Stimulated activated naive CD4-positive, alpha-beta T cell treated with Interleukin-2 at 50 U/mL for 16 hours (primary cell): ENCODE measurements at places on chromosomes 1 and 21.
A peak's percentile ranks its signal among the peaks of the same experiment; 100 is the strongest.

DNA sequence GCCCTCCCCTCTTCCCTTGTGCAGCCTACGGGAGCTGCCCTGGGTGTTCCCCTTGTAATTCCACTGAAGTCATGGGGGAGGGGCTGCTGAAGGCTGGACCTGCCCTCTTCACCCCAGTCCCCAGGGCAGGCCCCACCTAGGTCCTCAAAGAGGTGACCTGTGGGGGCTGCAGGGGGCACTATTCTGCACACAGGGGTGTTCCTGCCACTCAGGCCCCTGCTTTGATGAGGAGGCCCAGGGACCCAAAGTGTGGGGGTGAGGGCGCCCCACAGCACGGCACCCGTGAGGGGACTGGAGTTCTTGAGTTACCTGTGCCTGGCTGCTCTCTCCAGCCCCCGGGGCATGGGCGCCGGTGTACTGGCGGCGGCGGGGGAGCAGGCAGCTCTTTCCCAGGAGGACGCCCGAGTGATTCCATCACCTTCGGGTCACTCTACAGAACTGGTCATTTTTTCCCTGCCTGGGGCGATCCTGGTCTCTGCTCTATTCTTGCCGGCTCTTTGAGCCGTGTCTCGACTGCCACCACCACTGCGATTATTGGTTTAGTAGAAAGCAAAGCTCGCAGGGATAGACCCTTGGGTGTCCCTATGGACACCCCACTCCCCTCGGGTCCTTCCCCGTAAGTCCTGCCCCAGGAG is 6.9 kb upstream of the PRDM16 start:
- no peak for DNase-seq

DNA sequence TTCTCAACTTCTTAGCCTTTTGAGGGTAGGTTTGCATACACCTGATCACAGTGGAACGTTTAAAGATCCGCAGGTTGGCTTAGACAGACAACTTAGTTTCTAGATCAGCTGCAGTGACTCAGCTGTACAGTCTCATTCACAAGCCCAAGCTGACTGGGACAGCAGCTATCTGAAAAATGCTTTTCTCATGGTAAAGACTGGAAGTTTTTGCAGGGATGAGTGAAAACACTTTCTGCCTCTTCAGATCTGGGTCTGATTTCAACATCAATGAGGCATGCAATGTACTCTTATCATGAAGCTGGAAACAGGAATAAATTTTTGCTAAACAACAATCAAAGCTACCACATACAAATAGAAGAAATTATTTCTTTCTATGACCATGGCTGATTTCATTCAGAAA is 61.1 kb upstream of the PTBP2 start:
- no peak for DNase-seq

- no peak for DNase-seq
These were observed 23.0 kb upstream of the PIGC start for GRCh38 chr1:172466795-172467407.

DNA sequence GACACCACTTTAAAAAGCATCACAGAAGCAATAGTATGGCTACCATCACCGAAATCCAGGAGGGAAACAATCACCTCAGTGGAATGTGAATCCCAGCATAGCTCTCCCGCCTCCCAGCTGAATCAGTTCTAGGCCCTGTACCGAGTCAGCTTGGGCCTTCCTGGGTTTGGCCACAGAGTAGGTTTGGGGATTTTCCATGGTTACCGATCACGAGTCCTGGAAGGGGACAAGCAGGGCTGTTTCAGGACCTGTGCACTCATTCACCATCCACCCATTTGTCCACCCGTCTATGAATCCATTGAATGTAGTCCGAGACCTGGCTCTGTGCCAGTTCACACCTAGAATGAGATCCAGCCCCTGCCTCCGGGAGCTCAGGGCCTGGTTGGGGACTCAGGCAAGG is 94.2 kb downstream of the ARHGEF10L start:
- DNase-seq = no peak

- DNase-seq = no peak
These were observed 267.0 kb downstream of the KCTD3 start for GRCh38 chr1:215833941-215834729.

- DNase-seq = no peak
These were observed 29.4 kb upstream of the RNPC3 start for GRCh38 chr1:103496014-103496635.

DNA sequence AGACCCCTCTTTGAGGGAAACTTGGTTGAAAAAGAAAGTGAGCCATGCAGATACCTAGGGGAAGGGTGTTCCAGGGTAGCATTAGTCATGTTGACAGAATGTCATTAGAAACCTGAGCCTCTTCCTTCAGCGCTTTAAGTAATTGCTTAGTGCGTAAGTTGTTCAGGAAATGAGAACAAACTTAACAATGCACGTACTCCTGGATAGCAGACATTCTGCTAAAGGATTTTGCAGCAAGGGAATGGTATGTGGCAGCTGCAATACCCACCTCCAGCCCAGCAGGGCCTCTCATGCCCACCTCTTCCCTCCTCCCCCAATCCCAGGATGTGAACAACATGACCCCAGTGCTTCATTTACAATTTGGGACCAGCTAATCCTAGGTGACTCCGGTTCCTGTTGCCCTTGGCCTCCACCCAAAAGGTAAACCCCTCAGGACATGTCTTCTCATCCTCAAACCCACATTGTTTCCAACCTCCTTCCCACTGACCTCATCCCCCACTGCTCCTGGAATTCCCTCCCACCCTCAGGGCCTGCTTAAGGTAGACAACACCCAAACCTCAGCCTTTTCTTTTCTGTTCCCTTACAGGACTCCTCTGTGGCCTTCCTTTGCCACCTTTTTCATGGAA is 98.0 kb upstream of the BCAR3 start:
- no peak for DNase-seq

GRCh38 chr21:14435423-14435822 is 52.5 kb upstream of the HSPA13 start:
- no peak for DNase-seq

GRCh38 chr1:21289700-21290545 is at the start of gene ECE1:
Gene ECE1 (minus strand): TSS chr1:21290463. CDS start chr1:21290414, 49 bp downstream.
- DNase-seq = peak; percentile 34

- no peak for DNase-seq
These were observed 130.1 kb downstream of the SIM2 start for GRCh38 chr21:36828891-36829515.

DNA sequence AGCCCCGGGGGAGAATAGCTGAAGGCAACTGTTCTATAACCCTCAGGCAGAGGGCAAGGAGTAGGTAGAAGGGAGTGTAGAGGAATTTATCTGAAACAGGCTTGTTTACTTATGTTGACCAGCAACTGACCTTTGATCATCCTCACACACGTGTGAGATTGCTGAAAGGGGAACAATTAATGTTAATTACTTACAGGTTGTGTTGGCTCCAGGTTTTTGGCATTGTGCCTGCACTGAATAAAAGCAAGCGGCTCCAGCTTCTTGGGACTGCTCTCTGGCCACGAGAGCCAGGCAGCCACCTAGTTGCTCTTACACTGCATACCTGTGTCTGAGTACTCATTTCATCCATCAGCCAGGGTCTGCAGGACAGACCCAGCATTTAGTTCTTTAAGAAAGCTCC is 41.3 kb upstream of the ARHGEF10L start:
- DNase-seq = no peak

DNA sequence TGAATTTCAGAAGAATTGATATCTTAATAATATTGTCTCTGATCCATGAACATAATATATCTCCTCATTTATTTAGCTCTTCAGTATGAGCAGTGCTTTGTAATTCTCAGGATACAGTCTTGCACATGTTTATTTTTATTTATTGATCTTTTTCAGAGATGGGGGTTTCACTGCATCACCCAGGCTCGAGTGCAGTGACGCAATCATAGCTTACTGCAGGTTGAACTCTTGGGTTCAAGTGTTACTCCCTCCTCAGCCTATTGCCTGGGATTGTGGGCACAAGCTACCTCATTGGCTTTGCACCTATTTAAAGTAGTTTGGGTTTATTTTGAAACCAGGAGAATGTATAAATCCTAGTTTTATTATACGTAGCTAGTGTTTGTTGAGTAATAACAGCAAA is 4.7 kb downstream of the RPS6KC1 start:
- DNase-seq = no peak

DNA sequence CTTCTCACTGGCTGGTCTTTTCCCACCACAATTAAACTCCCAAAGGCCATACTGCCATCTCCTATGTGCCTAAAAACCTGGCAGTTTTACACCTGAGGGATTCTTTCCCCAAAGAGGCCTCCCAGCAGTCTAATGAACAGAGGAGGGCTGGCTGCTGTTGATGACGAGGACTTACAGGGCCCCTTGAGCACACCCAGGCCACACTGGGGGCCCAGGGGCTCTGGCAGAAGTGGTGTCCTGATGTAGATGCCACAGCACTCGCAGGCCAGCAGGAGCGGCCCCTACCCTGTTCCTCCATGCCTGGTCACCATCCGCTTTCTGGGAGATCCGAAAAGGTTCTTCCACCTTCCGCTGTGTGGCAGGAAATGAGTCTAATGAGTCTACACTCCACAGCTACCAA is 24.2 kb downstream of the POFUT2 start:
- no peak for DNase-seq

DNA sequence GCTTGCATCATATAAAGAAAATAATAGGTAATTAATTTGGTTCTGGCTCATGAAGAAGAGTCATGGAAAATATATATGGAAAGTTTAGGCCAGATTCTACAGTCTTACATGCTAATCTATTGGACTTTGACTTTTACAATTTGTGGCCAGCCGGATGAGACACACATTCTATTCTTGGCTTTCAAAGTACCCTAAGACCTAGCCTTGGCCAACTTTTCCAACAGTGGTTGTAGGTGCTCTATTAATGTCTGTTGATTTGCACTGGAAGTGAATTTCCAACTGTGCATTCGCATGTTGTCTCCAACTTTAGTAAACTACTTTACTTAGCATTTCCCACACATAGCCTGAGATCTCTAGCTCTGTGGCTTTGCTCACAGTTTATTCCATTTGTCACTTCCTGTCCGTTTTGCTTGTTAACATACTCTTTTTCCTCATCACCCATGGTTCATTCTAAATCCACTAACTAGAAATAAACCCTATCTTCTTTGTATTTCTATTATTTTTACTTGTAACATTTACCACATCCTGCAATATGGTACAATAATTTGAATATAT is 644.0 kb downstream of the PTPRC start:
- no peak for DNase-seq

DNA sequence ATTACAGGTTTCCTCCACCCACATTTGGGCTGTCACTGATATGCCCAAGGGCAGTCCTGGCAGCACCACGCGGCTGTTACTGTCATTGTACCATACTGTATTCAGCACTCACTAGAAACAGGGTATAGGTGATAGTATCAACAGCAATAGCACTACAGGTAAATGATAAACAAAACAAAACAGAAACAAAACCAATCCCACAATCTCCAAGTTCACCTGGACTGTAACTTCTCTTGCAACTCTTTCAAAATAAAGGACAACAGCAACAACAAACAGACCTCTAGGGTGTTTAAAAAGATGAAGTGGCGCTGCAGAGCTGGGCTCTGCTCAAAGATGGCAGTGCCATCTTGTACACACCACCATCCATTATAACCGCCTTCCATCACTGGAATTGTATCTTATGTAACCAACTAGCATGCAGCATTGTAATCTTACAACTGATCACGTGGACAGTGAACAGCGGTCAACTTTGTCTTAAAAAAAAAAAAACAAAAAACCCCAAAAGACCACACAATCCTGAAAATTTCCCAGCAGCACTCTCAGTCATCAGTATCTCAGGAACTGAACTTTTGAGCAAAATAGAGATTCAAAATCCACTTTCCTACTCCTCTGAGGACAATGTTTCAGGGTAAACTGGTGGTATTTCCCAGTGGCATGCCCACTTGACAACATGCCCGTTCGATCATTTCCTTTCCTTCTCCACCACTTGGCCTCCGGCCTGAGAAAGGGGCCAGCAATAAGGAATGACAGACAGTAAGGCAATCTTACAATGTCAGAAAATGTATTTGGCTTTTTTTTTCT is 3.8 kb downstream of the IRF2BP2 start:
- peak; percentile 33 for DNase-seq

DNA sequence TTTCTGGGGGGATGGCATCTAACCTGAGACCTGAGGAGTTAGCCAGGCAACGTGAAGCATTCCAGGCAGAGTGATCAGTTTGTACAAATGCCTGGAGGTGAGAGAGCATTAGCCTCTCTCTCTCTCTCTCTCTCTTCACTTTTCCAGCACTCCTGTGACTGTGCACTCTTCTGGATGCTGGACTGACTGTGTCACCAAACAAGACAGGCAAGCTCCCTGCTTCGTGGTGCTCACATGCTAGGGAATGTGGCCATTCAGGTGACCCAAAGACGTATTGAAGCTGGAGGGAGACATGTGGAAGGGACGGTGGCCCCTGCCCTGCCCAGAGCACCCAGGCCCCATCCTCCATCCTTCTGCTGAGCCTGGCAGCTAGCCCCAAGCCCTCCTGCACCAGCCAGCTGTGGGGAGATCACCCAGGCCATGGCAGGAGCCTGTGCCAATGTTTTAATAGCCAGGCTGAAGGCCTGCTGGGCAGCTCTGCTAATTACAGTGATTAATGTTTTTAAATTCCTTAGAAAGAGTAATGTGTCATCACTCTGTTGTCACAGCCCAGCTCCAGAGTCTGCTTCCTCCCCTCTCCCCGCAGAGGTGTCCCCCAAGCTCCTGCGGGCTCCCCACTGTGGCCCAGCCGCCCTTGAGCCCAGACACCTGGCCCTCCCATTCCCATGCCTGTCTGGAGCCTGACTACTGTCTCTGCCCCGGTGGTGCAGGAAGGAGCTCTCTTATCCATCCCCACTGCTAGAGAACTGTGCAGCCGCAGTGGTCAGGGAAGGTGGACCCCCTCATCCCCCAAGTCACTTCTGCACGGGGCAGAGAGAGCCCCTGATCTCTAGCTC is 48.9 kb downstream of the UBIAD1 start:
- DNase-seq = no peak

DNA sequence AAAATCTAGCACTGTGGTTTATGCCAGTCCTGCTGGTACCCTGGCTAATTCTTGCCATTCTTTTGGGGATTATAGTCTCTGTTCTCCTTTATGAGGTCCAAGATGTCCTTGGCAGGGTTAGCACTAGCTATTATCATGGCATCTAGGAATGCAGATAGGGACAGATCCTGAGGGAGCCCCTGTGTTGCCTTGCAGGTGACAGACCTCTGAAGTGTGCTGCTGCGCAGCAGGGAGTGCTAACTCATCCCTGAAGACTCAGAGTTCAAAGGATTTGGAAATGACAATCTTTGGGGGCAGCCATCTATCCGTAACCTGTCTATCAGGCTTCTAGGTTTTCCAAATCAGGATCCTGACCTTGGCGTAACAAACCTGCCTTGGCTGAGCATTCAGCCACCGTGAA is 16.3 kb downstream of the ZFYVE9 start:
- no peak for DNase-seq

GRCh38 chr1:32755098-32755809 is 52.7 kb upstream of the SYNC start:
- DNase-seq = no peak
